ENCODE measurements at places on chromosomes 4 and X. TPM values are rescaled to one million over a fixed set of nuclear protein-coding genes. Genes with fewer than 3 reads are reported as not detected.

GRCh38 chrX:7132335-7133049 is 15.0 kb upstream of the STS start:
- H3K36me3 ChIP-seq, result no peaks in the 10 kb centered on the region
- no peak overlapping the region for H3K27ac ChIP-seq
- peak; percentile 65 for DNase-seq
- peaks cover 8% of the 10 kb centered on the region for H3K4me1 ChIP-seq
- H3K27me3 ChIP-seq, result no peaks in the 10 kb centered on the region

The GABRE gene
- total RNA-seq, result 1.4 TPM

DNA sequence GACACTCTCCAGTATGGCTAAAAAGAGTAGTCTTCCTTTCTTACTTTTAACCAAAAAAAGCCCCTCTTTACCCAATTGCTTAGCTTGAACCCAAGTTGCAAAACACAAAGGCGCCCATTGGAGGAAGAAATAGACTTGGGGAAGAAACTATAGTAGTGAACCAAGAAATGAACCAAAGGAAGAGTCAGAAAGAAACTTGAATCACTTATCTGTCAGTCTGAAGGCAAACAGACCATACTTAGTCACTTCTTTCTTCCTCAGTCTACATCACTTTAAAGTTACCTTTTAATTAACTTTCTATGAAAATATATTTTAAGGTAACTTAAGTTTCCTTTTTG is 161.4 kb upstream of the GIMD1 start:
- no peak overlapping the region for H3K27ac ChIP-seq
- no peaks in the 10 kb centered on the region for H3K36me3 ChIP-seq
- no peaks in the 10 kb centered on the region for H3K27me3 ChIP-seq
- no peak for DNase-seq
- H3K4me3 ChIP-seq, result no peak overlapping the region
- H3K4me1 ChIP-seq, result no peaks in the 10 kb centered on the region

GRCh38 chr4:52164116-52164515 is 113.0 kb downstream of the SPATA18 start:
- no peak for DNase-seq
- no peaks in the 10 kb centered on the region for H3K36me3 ChIP-seq
- no peak overlapping the region for H3K4me3 ChIP-seq
- no peaks in the 10 kb centered on the region for H3K4me1 ChIP-seq
- no peaks in the 10 kb centered on the region for H3K27me3 ChIP-seq

The MAGIX gene
- total RNA-seq, result 1.3 TPM

The DMRTC1 gene
- not detected for total RNA-seq
